ENCODE measurements at places on chromosomes 7 and 10. TPM values are rescaled to one million over a fixed set of nuclear protein-coding genes. Genes with fewer than 3 reads are reported as not detected.

DNA sequence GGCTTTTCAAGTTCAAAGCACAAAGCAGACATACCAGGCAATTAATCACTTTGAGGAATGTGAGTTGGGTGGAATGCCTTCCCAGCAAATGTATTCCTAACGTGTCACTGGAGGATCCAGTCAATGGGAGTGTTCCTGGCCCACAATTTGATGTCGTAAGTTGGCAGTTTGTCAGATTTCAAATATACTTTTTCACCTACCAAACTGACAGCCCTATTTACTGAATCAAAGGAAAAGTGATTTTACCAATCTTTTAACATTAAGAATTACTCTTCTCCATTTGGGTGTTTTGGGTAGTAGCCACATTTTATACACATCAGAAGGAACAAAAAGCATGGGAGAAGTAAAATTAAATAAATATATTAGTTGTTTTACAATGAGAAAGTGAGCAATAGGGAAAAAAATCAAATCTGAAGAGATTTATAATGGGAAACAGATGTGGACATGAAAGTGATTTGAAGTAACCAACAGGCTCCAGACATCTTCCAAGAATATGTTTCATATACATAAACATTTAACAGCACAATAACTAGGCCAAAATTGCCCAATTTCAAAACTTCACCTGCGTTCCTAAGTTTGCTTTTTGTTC lies 222.9 kb downstream of the MTERF1 start:
- H3K4me3 ChIP-seq, result no peak overlapping the region
- H3K27me3 ChIP-seq, result no peaks in the 10 kb centered on the region
- H3K27ac ChIP-seq, result no peak overlapping the region
- no peak for DNase-seq
- peaks cover 4% of the 10 kb centered on the region for H3K4me1 ChIP-seq

GRCh38 chr7:70565721-70566370 lies 566.1 kb upstream of the GALNT17 start:
- peaks cover 2% of the 10 kb centered on the region for H3K27me3 ChIP-seq
- H3K4me1 ChIP-seq, result no peaks in the 10 kb centered on the region
- H3K27ac ChIP-seq, result no peak overlapping the region

DNA sequence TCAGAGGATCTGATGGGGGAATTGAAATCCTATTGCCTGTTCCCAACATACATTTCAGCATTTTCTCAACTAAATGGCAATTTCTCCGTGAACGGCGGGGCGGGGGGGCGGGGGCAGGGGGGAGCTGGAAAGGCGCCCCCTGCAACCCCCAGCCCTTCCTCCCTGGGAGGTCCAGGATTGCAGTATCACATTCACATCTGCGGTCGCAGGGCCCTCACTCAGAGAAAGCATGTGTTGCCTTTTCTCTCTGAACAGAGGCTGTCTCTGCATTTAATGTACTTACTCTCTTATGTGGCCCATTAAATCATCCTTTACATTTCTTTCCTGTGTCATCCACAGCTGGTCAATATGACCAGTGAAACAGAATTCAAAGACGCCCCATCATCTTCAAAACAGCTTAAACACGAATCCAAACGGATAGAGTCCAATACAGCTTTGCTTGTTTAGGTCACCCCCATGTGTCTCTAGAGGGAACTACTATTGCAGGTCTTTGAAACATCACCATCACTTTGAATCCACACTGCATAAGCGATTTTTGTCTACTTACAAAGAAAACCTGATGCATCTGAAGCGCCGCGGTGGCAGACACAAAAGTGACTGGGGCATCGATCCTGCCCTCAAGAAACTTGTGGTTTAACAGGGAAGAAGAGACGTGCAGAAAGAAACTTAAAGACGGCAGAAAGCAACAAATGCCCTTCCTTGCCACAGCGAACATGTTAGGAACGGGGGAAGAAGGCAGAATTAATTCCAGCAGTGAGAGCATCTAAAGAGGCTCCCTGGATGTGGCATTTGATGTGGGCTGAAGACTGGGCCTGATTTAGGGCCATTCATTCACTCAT lies 17.0 kb upstream of the ECHDC3 start:
- peaks cover 5% of the 10 kb centered on the region for H3K4me1 ChIP-seq
- no peak overlapping the region for H3K4me3 ChIP-seq
- H3K36me3 ChIP-seq, result no peaks in the 10 kb centered on the region
- DNase-seq, result peak; percentile 40
- no peak overlapping the region for H3K27ac ChIP-seq

GRCh38 chr10:83724471-83725241 lies 414.7 kb upstream of the GHITM start:
- H3K36me3 ChIP-seq, result no peaks in the 10 kb centered on the region
- DNase-seq, result no peak
- no peaks in the 10 kb centered on the region for H3K4me1 ChIP-seq
- no peak overlapping the region for H3K27ac ChIP-seq

DNA sequence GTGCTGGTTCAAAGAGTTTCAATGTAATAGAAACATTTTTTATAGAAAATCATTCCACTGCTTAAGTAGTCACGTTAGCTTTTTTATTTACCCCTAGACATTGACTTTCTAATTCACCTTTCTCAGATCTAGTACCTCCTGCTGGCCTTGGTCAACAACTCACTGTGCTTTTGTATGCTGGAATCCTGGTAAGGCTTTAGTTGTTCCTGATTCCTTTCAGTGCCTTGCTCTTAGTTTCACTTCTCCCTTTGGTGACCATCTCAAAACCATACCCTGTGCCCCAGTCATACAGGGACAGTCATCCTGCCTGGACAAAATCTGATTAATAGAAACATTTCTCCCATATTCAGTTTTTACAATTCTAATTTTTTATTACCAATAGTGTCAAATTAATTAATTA lies 130.2 kb downstream of the GPR37 start:
- no peaks in the 10 kb centered on the region for H3K36me3 ChIP-seq
- no peaks in the 10 kb centered on the region for H3K27me3 ChIP-seq
- H3K4me1 ChIP-seq, result no peaks in the 10 kb centered on the region
- H3K27ac ChIP-seq, result no peak overlapping the region
- no peak overlapping the region for H3K4me3 ChIP-seq

DNA sequence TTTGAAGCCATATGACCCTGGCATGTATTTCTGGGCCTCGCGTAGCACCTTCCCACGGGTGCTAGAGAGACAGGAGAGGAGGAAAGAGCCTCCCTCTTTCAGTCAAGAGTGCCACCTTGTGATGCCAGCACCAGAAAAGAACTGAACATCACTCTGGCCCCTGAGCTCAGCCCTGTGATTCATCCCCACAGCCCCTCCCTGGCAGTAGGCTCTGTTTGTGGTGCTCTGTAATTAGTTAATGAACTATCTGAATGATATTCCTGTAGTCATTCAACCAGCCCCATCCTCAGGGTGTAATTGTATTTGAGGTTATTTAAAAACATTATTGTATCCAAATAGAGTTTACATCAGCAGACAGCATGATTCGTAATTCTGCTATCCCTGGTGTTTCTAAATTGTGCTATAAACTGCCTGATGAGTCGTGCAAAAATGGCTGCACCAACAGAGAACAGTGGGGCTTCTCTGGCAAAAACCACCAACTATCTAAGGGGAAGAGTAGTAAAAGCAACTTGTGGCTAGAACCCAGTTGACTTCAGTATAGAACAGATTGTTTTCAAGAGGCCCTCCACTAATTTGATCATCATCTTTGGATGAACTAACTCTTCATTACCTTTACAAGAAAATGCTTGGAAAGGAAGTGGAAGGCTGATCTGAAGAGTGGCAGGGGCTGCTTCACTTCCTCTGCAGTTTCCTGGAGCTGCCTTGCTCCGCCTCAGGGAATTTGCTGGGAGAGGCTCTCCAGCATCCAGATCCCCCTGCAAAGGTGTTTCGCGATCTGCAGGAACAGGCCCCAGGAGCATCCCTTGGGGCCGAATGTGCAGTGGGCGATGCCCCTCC lies 23.7 kb upstream of the TIAL1 start:
- no peaks in the 10 kb centered on the region for H3K36me3 ChIP-seq
- H3K27ac ChIP-seq, result no peak overlapping the region
- H3K4me1 ChIP-seq, result peaks cover 9% of the 10 kb centered on the region
- no peak overlapping the region for H3K4me3 ChIP-seq

GRCh38 chr7:112204499-112205342 lies 1.5 kb downstream of the DOCK4 start:
- peaks cover 44% of the 10 kb centered on the region for H3K27me3 ChIP-seq
- H3K27ac ChIP-seq, result no peak overlapping the region
- peaks cover 33% of the 10 kb centered on the region for H3K4me1 ChIP-seq
- peaks cover 2% of the 10 kb centered on the region for H3K36me3 ChIP-seq

GRCh38 chr10:127299956-127300689 lies 103.7 kb upstream of the INSYN2A start:
- no peak overlapping the region for H3K4me3 ChIP-seq
- no peak for DNase-seq
- H3K27me3 ChIP-seq, result peaks cover 48% of the 10 kb centered on the region
- H3K36me3 ChIP-seq, result no peaks in the 10 kb centered on the region

Gene CTAGE4
- total RNA-seq, result 1.4 TPM

Gene MINDY4
- total RNA-seq, result 1.3 TPM

Gene ZNF775
- total RNA-seq, result 4.4 TPM

Gene ANTXRL
- 0.57 TPM for total RNA-seq

Gene PVRIG
- total RNA-seq, result 61.2 TPM

Gene PUS7
- 9.9 TPM for total RNA-seq
